Activated CD4-positive, alpha-beta T cell treated with anti-CD3 and anti-CD28 coated beads for 48 hours (primary cell): ENCODE measurements at places on chromosomes 12 and 14.

- no peak for DNase-seq
Observed at GRCh38 chr12:24705741-24706358, 243.1 kb downstream of the BCAT1 start.

- no peak for DNase-seq
Observed at GRCh38 chr12:131897875-131898274, 3.5 kb downstream of the ULK1 start.

GRCh38 chr12:90794212-90794611 lies 160.8 kb downstream of the CCER1 start:
- DNase-seq: no peak

GRCh38 chr12:107660235-107660634 lies 25.4 kb upstream of the PWP1 start:
- DNase-seq: no peak

DNA sequence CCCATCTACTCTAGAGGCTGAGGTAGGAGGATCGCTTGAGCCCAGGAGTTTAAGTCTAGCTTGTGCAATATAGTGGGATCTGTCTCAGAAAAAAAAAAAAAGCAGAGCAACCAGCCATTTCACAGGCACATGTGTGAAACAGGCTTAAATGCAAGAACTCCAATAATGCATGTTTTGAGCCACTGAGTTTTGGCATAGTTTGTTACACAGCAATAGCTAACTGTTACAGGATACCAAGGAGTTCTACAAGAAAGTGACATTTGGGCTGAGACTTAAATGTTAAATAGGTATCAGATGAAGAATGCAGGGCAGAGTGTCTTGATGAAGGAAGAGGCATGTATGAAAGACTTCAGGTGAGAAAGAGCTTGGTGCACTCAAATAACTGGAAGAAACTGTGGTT lies 240.0 kb upstream of the FOXN3 start:
- no peak for DNase-seq

GRCh38 chr12:24661657-24662096 lies 287.2 kb downstream of the BCAT1 start:
- DNase-seq: no peak

- no peak for DNase-seq
Observed at GRCh38 chr12:87196321-87196720, 832.9 kb downstream of the C12orf50 start.

- no peak for DNase-seq
Observed at GRCh38 chr14:65433646-65434045, 21.1 kb downstream of the FUT8 start.

- no peak for DNase-seq
Observed at GRCh38 chr14:75232191-75232590, 46.4 kb upstream of the FOS start.

DNA sequence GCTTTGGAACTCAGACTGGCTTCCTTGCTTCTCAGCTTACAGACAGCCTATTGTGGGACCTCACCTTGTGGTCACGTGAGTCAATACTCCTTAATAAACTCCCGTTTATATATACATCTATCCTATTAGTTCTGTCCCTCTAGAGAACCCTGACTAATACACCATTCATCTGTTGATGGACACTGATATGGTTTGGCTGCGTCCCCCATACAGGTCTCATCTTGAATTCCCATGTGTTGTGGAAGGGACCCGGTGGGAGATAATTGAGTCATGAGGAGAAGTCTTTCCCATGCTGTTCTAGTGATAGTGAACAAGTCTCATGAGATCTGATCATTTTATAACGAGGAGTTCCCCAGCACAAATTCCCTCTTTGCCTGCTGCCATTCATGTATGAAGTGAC lies 57.0 kb downstream of the OTOGL start:
- DNase-seq: no peak

GRCh38 chr12:109541413-109541726 lies 31.9 kb downstream of the MMAB start:
- DNase-seq: no peak

- no peak for DNase-seq
Observed at GRCh38 chr12:49272790-49273725, 8.2 kb downstream of the TUBA1C start.

DNA sequence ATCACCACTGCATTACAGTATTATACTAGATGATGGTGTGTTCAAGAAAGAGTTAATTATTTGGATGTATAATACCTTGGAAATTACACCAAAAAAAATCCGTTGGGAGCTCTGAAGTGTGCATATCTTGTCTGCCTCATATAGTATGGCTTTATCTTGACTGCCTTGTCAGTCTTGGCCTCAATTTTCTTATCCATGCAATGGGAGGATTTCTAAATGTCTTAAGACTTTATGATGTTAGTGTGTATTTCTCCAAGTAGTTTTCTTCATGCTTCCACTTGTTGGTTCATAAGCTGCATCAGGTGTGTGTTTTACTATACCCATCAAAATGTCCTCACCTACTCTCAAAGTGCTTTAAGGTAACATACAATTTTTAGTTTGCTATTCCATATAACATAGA lies 84.6 kb downstream of the FGD4 start:
- no peak for DNase-seq

DNA sequence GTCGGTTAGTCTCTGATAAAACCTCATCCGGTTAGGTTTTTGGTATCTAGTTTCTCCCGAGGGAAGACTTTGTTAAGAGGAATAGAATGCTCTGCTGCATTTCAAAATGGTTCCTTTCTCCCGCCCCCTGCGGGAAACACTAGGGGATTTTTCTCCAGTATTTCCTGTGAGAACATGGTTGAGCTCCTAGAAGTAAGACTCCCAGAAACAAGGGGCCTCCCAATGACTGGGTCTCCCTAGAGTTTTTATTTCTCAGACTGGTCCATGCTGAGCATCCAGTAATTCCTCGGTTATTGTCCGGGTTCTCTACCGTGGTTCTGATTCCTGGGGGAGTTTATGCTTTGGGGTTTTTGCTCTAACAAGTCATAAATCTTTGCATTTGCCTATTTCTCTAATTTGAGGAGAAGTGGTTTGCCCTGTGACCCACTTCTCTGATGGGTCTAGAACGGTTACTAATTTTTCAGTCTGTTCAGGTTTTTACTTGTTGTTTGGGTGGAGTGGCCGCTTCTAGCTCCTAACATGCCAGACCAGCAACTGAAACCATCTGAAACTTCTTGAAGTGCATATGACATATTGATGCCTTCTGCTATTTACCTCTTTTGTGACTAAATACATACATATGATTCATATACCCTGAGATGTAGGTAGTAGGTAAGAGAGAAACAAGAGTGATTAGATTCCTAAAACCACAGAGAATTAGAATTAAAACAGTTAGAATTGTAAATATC lies 25.1 kb downstream of the TESPA1 start:
- no peak for DNase-seq

DNA sequence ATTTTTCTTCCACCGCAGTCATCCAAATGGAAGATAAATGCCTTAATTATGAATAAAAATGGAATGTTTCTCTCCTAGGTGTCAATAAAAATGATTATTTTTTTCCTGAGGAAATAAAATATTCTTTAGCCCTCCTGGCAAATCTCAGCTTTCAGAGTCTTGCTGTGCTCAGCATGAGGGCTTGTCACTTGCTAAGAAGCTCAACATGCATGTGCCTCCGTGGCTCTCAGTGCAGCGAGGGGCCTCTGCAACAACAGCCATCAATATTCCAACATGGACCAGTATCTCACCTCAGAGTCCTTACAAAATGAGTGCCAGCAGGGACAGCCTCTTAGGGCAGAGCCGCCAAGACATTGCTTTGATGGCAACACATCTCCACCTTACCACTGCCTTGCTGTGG lies 159.5 kb upstream of the TMPO start:
- DNase-seq: no peak

GRCh38 chr12:120072472-120073249 lies 43.9 kb downstream of the RAB35 start:
- no peak for DNase-seq
